Esophagus squamous epithelium (tissue), 5 donors: ENCODE measurements at places on chromosomes 3 and 15.

GRCh38 chr15:48493084-48493762 lies 152.3 kb downstream of the FBN1 start:
- DNase-seq = no peak

DNA sequence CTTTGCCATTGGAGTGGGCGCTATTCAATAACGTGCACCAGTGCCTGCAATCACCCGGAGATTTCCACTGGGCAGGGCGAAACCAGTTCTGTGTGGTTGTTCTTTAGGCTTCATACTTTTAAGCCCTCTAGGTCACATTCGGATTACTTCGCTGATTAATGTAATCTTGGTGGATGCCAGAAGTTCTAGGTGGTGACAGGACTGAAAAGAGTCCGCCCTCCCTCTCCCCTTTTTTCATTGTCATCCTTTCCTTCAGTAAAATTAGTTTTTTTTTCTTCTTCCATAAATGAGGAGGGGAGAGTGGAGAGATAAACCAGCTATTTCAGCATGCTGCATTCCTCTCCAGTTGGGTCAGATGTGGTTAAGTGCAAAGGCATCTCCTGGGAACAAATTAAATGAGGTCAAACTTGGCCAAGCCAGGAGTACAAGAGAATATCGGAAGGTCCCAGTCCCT lies 2.3 kb upstream of the SLC2A2 start:
- no peak for DNase-seq

DNA sequence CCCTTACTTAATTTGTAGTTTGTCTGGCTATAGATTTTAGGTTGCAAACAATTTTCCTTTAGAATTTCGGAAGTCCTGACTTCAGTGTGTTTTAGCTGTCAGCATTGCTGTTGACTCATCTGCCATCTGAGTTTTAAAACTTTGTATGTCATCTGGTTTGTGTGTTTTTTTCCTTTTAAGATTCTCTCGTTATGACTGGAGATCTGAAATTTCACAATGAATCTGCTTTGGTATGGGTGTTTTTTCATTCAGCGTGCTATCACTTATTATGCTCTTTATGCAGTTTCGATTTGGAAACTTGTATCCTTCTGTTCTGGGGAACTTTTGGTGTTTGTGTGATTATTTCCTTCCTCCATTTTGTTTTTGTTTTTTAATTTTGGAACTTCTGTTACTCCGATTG lies 53.7 kb upstream of the ZNF280D start:
- no peak for DNase-seq

- DNase-seq = no peak
Measured at GRCh38 chr3:110971010-110971601, 100.5 kb upstream of the NECTIN3 start.

DNA sequence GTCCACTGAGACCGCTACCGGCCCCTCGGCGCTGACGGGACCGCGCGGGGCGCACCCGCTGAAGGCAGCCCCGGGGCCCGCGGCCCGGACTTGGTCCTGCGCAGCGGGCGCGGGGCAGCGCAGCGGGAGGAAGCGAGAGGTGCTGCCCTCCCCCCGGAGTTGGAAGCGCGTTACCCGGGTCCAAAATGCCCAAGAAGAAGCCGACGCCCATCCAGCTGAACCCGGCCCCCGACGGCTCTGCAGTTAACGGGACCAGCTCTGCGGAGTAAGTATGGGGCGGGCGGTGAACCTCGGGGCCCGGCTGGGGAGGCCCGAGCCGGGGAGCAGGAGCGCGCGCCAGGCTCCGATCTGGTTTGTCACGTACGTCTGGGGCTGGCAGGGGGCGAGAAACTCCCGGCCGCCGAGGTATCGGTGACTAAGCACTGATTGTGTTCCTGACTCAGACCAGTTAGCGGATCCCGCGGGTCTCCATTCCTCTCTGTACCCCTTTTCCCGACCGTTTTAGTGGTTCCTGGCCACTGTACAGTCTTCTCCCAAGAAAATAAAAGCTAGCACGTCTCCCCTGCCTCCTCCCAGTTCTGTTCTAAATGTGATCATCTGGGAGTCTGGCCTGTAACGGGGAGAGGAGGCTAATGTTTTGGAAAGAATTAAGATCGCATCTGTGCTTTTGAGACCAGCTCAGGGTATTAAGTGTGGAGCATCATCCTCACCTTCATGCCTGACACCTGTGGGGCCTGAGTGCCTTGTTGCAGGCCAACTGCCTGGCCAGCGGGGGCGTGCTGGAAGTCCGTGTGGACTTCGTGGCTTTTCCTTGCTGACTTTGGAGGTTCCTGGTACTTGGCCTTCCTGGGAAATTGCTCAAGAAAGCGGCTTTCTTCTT lies 691 bp downstream of the MAP2K1 start:
- no peak for DNase-seq

GRCh38 chr3:133464573-133464972 lies 64.7 kb downstream of the BFSP2 start:
- no peak for DNase-seq

DNA sequence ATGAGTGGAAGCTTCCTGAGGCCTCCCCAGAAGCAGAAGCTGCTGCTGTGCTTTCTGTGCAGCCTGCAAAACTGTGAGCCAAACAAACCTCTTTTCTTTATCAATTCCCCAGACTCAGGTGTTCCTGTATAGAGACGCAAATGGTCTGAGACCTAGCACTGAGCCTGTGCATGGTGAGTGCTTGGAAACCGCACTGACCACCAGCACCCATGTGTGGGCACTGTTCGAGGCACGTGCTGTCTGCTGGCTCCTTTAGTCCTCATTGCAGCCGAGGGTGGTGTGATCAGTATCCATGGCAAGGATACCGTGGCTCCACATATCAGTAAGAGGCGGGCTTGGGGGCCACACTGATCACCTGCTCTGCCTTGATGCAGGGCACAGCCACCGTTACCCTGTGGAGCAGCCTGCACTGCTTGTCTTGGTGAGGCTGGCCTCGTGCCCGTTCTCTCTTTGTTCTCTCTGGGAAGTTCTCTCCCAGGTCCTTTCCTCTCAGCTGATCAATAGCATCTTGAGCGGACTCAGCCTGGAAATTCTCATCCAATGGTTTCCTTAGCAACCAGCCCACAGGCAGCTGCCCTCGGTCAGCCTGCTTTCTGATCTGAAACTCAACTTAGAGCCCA lies 101.0 kb downstream of the PLXNA1 start:
- no peak for DNase-seq

DNA sequence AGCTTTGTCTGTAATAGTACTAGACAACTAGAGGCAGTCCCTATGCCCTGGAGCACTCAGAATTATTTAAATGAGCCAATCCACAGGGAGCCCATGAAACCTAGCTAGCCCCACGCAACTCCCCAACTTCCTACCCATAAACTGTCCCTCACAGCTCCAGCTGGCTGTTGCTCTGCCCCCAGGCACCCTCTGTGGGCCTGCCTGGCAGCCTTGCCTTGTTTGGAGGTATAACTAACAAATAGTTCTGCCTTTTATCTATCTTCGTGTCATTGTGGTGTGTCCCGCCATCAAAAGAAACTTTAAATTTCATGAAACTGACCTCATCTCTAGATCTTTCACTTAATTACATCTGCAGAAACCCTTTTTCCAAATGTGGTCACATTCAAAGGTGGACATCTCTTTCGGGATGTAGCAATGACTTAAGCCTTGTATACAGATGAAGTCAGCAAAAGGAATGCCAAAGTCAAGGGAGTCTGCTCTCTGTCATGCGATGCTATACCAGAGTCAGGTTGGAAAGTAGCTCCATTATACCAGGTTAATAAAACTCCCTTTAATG lies 1.8 kb upstream of the RTP3 start:
- DNase-seq = no peak

- no peak for DNase-seq
Measured at GRCh38 chr3:87448558-87448957, 172.2 kb upstream of the POU1F1 start.

DNA sequence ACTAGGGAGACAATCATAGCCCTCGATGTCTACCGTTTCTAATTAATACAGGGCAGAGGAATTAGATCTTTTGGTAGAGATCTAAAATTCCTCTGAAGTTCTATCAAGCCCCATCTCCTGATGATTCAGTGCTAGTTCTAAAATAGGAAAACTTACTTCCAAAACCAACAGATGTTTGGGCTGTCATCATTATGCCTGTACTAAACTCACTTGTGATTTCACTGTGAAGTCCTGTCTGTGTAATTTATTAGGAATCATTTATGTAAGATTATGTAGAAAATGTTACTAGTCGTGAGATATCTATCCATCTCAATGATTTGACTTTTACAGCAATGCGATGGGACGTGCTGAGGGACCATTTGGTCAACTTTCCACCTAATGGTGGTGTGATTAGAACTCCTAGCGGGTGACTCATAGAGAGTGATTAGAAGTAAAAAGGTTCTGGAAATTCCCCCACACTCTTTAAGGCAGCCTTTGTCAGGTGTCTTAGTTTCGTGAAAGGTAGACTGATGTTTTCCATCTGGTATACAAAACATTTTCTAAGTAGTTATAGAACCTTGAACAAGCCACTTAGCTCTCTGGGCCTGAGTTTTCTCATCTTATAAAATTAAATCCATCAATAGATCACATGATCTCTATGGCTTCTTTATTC lies 34.2 kb downstream of the LIPC start:
- DNase-seq = no peak

- DNase-seq = no peak
Measured at GRCh38 chr3:156711113-156711512, 36.7 kb downstream of the TIPARP start.

DNA sequence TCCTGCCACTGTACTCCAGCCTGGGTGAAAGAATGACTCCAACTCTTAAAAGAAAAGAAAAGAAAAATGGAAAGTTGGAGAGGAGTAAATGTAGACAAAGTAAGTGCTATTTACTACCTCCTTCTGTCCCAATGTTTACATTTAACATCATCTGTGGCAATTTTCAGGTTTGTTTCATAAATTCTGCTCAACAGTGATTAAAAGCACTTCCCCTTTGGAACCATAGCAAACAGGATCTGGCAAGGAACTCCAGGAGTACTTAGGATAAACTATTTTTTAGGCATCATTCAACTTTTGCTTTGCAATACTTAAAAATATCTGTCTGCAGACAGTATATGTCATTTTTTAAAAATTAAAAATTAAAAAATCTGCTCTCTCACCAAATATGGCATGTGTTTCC lies 5.5 kb upstream of the CX3CR1 start:
- no peak for DNase-seq

GRCh38 chr3:31671976-31672375 lies 139.3 kb downstream of the STT3B start:
- DNase-seq = no peak

GRCh38 chr15:67305506-67305905 lies 50.9 kb downstream of the IQCH start:
- DNase-seq = no peak

DNA sequence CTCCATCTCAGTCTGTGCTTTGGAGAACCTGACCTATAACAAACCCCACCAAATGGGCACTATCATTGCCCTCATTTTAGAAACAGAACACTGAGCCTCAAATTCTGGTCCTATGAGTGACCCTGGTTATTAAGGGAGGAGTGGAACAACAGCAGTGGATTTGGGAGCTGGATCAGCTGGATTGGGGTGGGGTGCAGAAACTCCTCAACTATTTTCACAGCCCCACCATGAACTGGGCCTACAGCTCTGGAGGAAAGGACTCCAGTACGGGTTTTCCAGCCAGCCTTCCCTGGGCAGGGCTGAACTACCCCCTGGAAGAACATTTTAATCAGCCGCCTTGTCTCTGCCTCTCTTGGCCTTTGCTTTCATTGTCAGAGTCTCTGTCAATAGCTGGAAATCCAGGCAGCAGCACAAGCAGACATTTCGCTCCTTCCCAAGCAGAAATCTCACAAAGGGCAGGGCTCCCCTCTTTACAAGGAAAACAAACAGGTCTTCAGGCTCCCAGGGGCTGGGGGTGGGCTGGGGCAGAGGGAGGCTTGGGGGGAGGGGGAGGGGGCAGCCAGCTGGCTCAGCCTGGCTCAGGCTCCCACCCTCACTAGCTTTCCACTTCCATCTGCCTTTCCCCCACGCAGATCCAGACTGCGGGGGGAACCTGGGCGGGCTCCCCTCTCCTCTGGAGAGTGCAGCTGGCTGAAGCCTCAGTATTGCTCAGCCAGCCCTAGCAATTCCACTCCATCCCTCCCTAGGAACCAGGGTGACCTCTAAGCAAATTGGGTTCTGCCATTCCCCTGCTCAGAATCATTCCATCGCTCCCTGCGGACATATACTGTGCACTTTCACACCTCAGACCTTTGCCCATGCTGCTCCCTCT lies 13.7 kb upstream of the TLE3 start:
- no peak for DNase-seq

GRCh38 chr15:79283252-79284048 lies 928 bp downstream of the ANKRD34C start:
- DNase-seq = no peak

GRCh38 chr3:196931828-196932587 lies 10.3 kb downstream of the NCBP2 start:
- DNase-seq = no peak

DNA sequence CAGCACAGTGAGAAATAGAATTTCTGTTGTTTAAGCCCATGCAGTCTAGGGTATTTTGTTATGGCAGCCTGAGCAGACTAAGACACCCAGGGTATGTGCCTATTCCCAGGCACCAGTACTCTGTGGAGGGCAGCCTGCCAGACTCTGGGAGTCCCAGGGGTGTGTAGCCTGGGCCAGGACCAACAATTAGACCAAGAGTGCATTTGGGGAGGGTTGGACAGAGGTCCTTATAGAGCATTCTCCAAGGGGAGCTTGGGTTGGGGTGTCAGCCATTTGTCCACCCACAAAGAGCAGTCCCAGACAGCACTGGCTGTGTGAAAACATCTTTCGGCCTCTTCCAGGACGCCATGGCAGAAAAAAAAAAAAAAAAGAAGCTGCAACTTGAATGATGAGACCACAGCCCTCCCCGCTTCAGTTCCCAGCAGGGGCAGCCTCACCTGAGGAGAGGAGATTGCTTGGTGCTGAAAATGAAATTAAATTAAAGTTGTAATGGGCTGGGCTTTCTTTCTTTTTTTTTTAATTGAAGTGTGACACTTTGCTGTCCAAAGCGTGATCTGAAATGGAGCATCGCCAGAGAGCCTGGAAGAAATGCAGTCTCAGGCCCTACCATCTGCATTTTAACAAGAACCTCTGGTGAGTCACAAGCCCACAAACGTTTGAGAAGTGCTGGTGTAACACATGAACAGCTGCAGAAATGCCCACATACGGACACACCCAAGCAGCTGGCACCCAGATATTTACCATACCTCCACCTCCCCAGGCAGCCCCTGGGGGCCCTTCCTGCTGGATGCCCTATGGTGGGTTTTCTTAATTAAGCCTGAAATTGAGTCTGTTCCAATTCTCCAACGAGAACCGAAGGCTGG lies 21.3 kb upstream of the CAV3 start:
- DNase-seq = no peak

DNA sequence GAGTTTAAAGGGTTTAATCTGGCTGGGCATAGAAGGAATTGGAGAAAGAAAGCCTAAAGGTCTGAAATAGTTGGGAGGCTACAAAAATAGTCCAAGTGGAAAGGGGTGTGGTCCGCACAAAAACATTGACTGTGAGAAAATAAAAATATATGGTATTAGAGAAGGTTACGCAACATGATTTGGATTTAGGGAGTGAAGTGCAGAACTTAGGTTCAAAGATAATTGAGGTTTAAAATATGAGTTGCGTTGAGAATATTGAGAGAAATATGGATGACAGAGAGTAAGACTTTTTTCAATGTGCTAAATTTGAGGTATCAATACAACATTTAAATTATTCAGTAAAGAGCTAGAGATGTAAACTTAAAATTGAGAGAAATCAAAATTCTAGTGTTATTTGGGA lies 15.4 kb upstream of the CMC1 start:
- DNase-seq = no peak

GRCh38 chr3:101020351-101021015 lies 27.3 kb upstream of the ABI3BP start:
- no peak for DNase-seq

GRCh38 chr3:57852896-57853295 lies 96.8 kb downstream of the SLMAP start:
- DNase-seq = no peak
